ENCODE measurements at places on chromosomes 5 and 9.

DNA sequence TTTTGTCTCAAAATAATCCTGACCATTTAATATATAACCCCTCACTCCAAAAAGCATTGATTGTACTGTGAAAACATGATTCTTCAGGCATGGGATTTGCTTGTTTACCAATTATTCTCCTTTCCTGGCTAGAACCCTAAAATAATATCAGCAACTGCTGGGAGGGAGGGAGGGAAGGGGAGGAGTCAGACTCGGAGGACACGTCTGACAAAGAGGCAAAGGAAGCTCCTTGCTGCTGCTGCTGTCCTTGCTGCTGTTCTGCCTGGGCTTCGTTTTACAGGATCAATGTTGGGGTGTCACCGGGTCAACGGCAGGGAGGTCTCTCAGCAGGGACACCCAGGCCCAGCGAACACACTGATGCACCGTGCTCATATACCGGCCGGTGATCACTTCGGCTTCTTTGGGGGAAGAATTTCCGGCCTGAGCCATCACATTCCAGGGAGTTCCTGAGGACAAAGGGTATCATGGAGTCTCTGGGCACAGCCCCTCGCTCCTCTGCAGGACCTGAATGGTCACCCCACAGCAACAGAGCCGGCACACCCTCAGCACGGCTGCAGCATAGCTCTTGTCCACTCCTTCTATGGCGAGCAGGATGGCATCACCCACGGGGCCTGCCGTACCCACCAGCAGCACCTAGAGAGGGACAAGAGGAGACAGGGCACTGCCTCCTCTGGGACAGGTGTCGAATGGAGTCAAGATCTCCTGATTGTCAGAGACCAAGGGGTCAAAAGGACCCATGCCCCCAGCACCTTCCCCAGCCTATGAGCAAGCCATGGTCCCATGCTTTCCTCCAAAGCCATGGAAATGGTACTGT is 27.9 kb downstream of the MED10 start:
- DNase-seq, result peak; percentile 44

GRCh38 chr5:168765086-168765550 is 185.9 kb upstream of the PANK3 start:
- no peak for DNase-seq

DNA sequence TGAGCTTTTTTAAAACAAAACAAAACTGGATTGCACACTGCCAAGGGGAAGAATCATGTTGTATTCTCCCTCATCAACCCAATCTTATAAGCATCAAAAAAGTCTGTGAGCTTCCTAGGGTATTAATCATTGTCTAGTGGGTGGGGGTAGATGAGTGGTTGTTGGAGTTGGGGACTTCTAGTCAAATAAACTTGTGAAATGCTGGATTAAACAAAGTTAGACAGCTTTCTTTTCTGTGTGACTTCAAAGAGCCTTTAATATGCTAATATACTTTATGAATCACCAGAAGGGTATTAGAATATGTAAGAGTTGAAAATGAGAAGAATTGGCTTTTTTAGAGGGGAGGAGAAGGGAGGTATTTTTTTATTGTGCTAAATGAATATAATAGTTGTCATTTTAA is 87.7 kb downstream of the GALNT10 start:
- peak; percentile 17 for DNase-seq

DNA sequence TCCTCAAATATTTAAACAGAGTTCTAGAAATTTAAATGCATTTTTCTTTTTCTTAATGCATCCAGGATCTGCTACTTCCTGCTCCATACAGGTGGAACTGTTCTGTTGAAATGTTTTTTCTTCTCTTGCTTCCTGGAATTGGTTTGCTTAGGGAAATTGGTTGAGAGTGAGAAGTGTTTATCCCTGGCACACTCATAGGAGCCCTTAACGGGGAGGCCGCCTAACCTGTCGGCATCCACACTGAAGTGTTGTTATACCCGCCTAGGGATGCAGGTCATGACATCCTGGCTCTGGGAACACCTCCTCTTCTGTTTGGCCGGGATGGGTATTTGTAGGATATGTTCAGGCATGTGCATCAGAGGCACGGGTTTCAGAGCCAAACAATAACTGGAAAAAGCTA is 239.7 kb downstream of the GADD45G start:
- DNase-seq, result no peak

GRCh38 chr9:32136700-32137339 is 247.6 kb upstream of the ACO1 start:
- DNase-seq, result no peak

DNA sequence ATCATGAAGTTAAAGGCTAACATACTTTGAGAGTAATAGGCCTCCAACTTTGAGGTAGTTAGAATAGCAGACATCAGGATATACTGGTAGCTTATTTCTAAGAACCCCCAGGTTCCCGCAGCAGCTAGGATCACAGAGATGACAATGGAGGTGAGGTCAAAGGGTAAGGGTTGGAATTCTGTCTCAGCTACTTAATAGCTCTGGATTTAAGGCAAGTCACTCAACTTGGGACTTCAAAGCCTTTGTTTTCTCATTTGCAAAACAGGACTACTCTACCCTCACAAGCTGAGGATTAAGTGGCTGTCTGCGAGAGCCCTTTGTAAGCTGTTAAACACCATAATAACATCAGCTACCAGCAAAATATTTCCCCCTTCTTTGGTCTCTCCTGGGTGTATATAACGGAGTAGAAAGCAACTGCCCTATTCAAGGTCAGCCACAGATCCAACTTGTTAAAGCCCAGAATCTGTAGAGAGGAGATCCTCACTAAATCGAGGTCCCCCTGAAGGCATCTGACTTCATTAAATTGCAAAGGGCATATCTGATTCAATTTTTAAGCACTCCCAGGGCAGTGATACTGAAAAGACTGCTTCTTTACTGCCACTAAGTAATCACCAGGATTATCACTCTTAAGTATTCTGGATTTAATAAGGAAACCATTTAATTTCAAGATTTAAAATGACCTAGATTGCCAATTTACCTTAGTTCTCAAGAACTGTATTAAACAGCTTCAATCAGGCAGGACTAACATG is 104.7 kb downstream of the DCP2 start:
- no peak for DNase-seq

GRCh38 chr5:131142970-131143617 is 22.0 kb downstream of the HINT1 start:
- no peak for DNase-seq

DNA sequence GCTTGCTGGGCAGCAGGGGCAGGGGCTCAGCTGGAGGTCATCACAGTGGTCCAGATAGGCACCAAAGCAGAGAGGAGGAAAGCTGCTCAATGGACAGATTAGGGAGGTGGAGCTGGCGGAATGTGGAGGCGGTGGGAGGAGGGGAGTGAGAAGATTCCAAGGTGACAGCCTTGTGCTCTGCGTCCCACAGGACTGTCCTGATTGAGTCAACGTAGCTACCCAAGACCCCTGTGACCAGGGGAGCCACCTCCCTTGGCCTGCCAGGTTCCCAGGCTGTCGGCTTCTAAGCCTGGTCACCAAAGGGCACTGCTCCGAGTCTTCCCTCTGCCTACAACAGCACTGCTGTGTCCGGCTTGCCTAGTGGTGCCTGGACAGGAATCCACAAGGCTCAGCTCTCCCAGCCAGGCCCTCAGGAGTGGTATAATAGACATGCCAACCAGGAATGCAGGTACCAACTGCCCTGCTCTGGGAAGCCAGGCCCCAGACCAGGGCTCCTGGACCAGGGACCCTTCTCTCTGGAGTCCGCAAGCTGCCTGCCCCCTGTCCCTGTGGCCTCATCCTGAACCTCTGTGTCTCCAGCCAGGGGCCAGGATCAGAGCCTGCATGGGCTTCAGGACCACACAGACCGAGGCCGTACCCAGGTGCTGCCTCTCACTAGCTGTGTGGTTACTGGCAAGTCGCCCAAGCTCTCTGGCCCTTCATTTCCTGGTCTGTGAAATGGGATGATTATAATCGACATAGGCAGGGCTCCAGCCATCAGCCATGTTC is 67.9 kb downstream of the STK10 start:
- no peak for DNase-seq

- no peak for DNase-seq
Measured at GRCh38 chr5:61217214-61217613, 54.9 kb upstream of the SMIM15 start.

DNA sequence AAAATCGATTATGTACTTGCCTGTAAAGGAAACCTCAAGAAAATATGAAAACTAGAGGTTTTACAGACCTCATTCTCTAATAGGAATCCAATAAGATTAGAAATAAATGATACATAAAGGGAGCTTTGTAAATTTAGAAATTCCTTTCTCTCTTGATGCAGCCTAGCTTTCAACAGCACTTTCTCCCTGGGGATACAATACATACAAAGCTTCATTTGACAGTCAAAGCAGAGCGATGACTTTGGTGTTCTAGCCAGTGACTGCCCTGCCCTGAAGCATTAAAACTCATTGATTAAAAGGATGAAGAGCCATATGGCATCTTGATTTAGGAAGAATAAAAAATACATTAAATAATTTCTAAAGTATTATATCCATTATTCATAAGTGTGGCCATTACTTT is 46.3 kb upstream of the GLIS3 start:
- no peak for DNase-seq

DNA sequence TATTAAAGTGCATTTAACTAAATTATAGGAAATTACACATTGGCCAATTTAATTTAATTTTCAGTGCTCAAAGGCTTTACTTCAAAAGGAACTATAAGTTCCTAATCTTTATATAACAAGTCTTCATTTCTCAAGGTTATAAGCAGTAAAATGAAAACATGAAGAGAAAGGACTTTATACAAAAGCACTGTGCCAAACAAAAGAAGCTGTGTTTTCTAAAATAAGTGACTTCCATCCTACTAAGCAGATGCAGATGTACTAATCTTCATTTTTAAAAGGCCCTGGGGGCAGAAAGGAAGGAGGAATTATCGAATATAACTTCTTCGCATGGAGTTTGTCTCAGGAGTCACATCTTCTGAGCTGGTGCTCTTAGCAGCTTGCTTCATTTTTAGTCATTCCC is 81.4 kb downstream of the SHC3 start:
- no peak for DNase-seq

DNA sequence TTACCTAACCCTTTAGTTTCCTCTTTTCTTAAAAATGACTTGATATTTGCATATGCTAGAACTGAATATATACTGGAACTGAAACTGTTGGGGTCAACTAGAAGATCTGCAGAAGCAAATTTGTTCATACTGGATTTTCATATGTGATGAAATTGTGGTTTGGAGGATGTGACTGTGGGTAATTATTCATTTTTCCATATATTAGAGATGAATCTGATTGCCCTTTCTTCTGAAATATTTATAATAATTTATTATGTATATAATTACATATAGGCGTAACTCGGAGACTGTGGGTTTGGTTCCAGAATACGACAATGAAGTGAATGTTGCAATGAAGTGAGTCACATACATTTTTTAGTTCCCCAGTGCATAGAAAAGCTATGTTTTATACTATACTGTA is 149.1 kb downstream of the ATP10B start:
- no peak for DNase-seq

GRCh38 chr9:78927099-78927940 is 630.4 kb downstream of the PSAT1 start:
- DNase-seq, result no peak

- no peak for DNase-seq
Measured at GRCh38 chr5:52073993-52074689, 690.9 kb downstream of the ISL1 start.

DNA sequence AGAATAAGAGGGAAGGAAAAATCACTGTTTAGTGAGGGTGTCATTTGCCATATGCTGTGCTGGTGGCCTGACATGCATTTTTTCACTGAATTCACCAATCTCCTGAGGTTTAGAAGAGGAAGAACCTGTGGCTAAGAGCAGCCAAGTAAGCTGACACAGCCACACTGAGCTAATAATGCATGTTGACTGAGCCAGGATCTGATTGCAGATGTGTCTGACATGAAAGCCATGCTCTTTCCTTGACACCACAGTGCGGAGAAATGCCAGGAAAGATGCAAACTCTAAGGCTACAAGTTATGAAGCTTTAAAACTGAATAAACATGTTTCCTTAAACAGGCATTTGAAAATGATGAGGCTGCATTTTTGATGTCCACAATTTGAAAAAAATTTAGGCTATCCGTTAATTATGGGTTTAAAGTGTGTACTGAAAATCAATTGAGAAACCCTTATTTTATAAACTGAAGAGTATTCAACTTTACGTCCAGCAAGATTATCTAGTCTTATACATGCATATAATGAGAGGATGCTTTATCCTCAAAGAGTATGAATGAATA is 208.6 kb downstream of the FBN2 start:
- DNase-seq, result no peak

DNA sequence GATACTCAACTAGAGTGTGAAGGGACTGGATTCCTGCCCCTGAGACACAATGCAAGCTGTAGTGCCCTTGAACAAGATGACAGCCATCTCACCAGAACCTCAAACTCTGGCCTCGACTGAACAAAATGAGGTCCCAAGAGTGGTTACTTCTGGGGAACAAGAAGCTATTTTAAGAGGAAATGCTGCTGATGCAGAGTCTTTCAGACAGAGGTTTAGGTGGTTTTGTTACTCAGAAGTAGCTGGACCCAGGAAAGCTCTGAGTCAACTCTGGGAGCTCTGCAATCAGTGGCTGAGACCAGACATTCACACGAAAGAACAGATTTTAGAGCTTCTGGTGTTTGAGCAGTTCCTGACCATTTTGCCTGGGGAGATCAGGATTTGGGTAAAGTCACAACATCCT is 2.4 kb downstream of the ZNF483 start:
- no peak for DNase-seq

DNA sequence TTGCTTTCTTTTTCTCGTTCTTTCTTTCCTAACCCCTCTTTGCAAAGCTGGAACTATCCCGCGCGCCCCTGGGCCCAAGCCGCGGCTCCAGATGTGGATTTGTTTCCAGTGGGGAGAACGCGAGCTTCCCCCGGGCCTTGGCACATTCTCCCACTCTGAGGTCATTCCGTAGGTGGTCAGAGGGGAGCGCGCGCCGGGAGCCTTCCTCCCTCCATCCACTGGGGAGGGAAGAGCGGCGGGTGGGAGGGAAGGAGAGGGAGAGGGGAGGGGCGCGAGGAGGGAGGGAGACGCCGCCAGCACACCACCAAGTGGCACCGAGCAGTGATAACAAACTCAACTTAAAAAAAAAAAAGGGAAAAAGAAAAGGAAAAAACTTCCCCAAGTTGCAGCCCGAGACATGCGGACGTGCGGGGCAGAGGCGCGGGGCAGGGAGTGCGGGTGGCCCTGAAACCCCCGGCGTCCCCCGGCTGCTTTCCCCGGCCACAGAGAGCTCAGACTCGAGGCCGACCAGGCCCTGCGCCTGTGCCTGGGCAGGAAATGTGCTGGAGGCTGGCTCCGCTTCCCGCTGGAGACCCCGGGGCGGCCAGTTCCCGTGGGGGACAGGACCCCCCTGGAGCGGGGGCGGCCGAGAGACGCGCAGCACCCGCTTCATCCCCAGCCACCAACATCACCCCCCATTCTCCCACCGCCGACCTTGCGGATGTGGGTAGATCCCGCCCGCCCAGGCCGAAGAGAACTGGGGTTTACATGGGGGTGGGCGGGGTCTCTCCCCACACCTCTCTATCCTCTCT is 3.1 kb downstream of the IER5L start:
- DNase-seq, result peak; percentile 91

DNA sequence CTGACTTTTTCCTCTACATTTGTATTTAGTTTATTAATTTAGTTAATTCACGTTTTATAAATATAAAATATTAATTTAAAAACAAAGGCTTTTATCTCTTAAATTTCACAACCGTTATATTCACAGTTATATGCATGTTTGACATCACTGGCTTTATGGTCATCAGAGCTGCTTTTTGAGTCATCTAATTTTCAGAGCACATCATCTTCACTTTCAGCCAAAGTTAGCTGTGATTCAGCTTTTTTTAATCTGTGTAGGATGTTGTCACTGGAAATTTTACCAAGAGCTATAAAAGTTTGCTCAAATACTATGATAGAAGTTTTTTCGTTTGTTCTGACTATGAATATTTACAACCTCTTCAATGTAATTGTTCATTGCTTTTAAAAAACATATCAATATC is 12.4 kb downstream of the CDC37L1 start:
- DNase-seq, result no peak

Data from choroid plexus epithelial cell (primary cell).